ENCODE measurements at places on chromosomes 12 and 14. TPM values are rescaled to one million over a fixed set of nuclear protein-coding genes. Genes with fewer than 3 reads are reported as not detected.
A peak's percentile ranks its signal among the peaks of the same experiment; 100 is the strongest.

LAG3 gene
- total RNA-seq: not detected

TAC3 gene
- total RNA-seq: not detected

LMO3 gene
- 4.7 TPM for total RNA-seq

OR4Q2 gene
- not detected for total RNA-seq

ZNF839 gene
- total RNA-seq: 5.6 TPM

RBP5 gene
- not detected for total RNA-seq

DNA sequence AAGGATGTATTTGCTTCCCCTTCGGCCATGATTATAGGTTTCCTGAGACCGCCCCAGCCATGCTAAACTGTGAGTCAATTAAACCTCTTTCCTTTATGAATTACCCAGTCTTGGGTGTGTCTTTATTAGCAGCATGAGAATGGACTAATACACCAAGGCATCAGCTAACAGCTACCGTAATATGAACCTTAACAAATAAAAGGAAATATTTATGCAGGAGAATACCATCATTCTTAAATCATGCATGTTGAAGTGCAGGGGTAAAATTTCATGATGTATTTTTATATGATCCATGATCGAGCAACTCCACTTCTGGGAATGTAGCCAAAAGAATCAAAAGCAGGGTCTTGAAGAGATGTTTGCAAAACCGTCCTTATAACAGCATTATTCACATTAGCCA, 379.0 kb downstream of the NPAS3 start:
- no peak overlapping the region for H3K27ac ChIP-seq
- DNase-seq: no peak
- H3K4me3 ChIP-seq: no peak overlapping the region
- no peaks in the 10 kb centered on the region for H3K4me1 ChIP-seq
- H3K27me3 ChIP-seq: no peaks in the 10 kb centered on the region

- no peak for DNase-seq
- H3K27me3 ChIP-seq: no peaks in the 10 kb centered on the region
- no peaks in the 10 kb centered on the region for H3K36me3 ChIP-seq
- no peak overlapping the region for H3K4me3 ChIP-seq
- peaks cover 5% of the 10 kb centered on the region for H3K4me1 ChIP-seq
Observed at GRCh38 chr12:41923351-41923750, 221.3 kb downstream of the GXYLT1 start.

DNA sequence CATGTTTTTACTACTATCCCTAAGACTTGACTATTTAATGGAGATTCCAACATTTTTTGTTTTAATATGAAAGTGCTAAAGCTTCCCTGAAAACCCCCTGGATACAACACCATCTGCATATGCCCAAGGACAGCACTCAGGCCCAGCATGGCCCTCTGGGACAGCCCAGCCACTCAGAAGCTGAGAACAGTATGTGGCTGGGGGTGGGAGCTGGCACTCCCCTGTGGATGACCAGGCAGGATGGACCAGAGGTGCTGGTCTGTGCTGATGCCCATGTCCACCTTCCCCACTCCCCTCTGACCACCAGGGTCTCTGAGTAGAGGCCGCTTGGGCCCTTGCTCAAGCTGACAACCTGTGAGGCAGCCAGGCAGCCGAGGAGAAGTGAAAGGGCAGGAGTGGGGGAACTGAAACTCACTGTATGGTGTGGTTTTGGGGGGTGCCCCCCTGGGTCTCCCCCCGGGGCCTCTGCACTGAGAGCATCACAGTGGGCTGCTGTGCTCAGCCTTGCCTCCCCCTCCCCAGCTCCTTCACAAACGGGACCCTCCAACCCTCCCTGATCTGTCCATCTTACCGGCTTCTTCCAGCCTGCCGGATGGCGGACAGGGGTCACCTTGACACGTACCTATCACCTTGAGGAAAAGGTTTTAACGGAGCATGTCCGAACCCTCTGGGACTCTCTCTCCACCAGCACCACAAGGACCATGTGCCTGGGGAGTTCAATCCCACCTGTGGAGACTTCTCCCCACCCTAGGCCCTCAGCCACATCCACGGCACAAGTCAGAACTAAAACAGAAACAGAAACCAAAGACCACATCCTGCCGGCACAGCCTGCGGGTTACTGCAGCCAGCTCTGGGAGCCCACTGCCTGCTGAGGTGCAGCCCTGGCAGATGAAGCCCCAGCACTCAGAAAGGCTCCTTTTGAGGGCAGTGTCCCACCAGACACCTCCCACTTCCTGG, at the start of gene TMEM229B:
TMEM229B (minus strand) TSS at position 785 of the 957 bp plus-strand sequence. CDS start 14,798 bp downstream, outside the sequence.
- peak within 1 kb of the TSS; percentile 74 for H3K27ac ChIP-seq
- H3K27me3 ChIP-seq: no peaks in the 10 kb centered on the region
- H3K4me3 ChIP-seq: peak within 1 kb of the TSS; percentile 30
- H3K36me3 ChIP-seq: no peaks in the 10 kb centered on the region
- DNase-seq: peak; percentile 35

LHX5 gene
- total RNA-seq: not detected

DDX23 gene
- total RNA-seq: 38.5 TPM

GRCh38 chr12:82793751-82794281, 107.1 kb downstream of the TMTC2 start:
- H3K36me3 ChIP-seq: no peaks in the 10 kb centered on the region
- no peaks in the 10 kb centered on the region for H3K27me3 ChIP-seq
- no peaks in the 10 kb centered on the region for H3K4me1 ChIP-seq
- no peak overlapping the region for H3K4me3 ChIP-seq

DNA sequence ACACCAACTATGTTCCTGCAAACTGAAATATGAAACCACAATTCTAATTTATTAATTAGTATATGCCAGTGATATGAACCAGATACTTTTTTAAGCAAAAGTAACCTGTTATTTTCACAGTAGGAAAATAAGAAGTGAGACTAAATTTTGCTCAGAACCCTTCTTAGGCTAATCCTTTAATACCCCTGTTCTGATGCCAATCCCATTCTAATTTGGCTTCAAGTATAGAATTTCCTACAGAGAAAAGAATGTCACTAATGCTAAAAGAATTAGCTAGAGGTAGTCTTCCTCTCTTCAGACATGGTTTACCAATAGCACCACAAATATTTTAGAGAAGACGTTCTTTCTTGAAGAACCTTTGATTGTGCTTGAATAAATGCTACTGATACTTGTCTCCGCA, 758.4 kb downstream of the FLRT2 start:
- no peak overlapping the region for H3K4me3 ChIP-seq
- no peak overlapping the region for H3K27ac ChIP-seq
- DNase-seq: no peak
- H3K4me1 ChIP-seq: no peaks in the 10 kb centered on the region

- H3K4me3 ChIP-seq: peak within 1 kb of the TSS; percentile 89
- DNase-seq: peak; percentile 74
- H3K36me3 ChIP-seq: no peaks in the 10 kb centered on the region
- peaks cover 52% of the 10 kb centered on the region for H3K4me1 ChIP-seq
- H3K27me3 ChIP-seq: no peaks in the 10 kb centered on the region
Observed at GRCh38 chr14:76761136-76761959, at the start of gene VASH1. Gene VASH1 (plus strand): TSS chr14:76761468. CDS start chr14:76762822, 1,354 bp downstream.

ANKRD33 gene
- not detected for total RNA-seq

MDM2 gene
- total RNA-seq: 50.9 TPM

PNN gene
- 15.9 TPM for total RNA-seq

- H3K27ac ChIP-seq: no peak overlapping the region
- H3K4me1 ChIP-seq: no peaks in the 10 kb centered on the region
- H3K27me3 ChIP-seq: no peaks in the 10 kb centered on the region
- H3K4me3 ChIP-seq: no peak overlapping the region
- H3K36me3 ChIP-seq: peaks cover 12% of the 10 kb centered on the region
- DNase-seq: no peak
Observed at GRCh38 chr12:112514926-112515642, 96.3 kb downstream of the PTPN11 start.

PRKD1 gene
- 2.1 TPM for total RNA-seq

ARF6 gene
- 27.6 TPM for total RNA-seq

- H3K27ac ChIP-seq: no peak overlapping the region
- peaks cover 14% of the 10 kb centered on the region for H3K27me3 ChIP-seq
- no peak overlapping the region for H3K4me3 ChIP-seq
- H3K36me3 ChIP-seq: no peaks in the 10 kb centered on the region
- no peaks in the 10 kb centered on the region for H3K4me1 ChIP-seq
Observed at GRCh38 chr14:105537580-105538474, 11.4 kb downstream of the TMEM121 start.

DNA sequence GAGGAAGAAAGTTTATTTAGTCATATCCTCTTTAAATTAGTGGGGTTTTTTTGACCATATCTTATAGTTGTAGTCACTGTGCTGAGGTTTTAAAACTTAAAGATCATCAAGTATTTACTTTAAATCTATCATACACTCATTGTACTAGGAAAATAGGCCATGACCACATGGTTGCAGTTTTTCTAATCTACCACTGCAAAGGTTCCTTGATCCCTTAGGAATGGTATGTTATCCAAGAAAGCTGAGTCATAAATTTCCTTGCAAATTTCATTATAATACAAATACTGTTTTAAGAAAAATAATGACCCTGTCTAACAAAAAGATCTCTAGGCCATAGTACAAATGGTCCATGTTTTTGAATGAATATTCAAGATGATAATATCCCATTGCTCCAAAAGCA, 74.7 kb downstream of the DBX2 start:
- no peak overlapping the region for H3K4me3 ChIP-seq
- H3K27me3 ChIP-seq: no peaks in the 10 kb centered on the region

EID3 gene
- 4.0 TPM for total RNA-seq

- DNase-seq: no peak
- no peaks in the 10 kb centered on the region for H3K27me3 ChIP-seq
- H3K36me3 ChIP-seq: no peaks in the 10 kb centered on the region
- H3K4me1 ChIP-seq: no peaks in the 10 kb centered on the region
Observed at GRCh38 chr14:85002846-85003245, 527.1 kb upstream of the FLRT2 start.

GRCh38 chr12:46387670-46388069, 15.1 kb upstream of the SLC38A2 start:
- peaks cover 22% of the 10 kb centered on the region for H3K4me1 ChIP-seq
- no peaks in the 10 kb centered on the region for H3K36me3 ChIP-seq
- no peaks in the 10 kb centered on the region for H3K27me3 ChIP-seq
- H3K27ac ChIP-seq: peak overlapping the region; percentile 61

GRCh38 chr12:40730281-40730680, 38.0 kb downstream of the CNTN1 start:
- no peak for DNase-seq
- H3K4me1 ChIP-seq: no peaks in the 10 kb centered on the region
- no peaks in the 10 kb centered on the region for H3K27me3 ChIP-seq
- no peaks in the 10 kb centered on the region for H3K36me3 ChIP-seq
- no peak overlapping the region for H3K27ac ChIP-seq
- no peak overlapping the region for H3K4me3 ChIP-seq

PPM1H gene
- 4.9 TPM for total RNA-seq

DNA sequence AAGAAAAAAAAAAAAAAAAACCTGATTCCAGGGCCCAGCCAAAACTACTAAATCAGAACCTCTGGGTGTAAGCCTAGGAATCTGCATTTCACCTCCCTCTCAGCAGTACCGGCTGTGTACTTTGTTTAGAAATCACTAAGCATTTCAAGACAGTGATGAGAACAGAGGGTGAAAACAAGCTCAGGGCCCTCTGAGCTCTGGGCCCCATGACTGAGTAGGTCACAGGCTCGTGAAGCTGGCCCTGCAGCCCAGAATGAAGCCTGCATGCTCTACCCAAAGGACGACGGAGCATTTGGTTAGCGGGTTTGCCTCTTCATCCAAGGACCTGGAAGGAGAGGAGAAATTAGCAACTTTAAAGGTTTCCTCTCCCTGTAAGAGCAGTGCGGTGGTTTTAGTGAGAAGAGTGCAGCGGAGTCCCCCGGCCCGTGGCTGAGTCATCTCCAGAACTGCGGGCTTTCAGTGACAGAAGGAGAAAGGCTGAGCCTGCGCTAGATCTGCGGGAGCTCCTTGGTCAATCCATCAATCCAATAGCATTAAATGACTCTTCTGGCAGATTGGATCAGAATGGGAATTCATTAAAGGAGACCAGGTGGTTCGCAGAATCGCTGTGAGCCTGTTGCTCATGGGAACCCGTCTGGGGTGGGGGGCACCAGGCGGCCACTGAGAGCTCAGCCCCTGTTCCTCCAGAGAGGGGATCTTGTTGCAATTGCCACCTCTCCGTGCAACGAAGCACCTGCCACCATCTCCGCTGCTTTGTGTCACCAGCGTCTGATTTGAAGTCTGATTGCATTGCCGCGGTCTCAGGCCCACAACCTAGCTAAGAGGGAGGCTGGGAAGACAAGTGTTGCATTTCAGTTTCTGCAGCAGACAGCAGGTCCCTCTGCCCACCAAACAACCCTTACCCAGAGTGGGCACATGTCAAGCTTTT, 7.3 kb downstream of the IL31 start:
- no peaks in the 10 kb centered on the region for H3K4me1 ChIP-seq
- DNase-seq: no peak
- H3K36me3 ChIP-seq: no peaks in the 10 kb centered on the region

BCL11B gene
- total RNA-seq: 0.05 TPM

DNA sequence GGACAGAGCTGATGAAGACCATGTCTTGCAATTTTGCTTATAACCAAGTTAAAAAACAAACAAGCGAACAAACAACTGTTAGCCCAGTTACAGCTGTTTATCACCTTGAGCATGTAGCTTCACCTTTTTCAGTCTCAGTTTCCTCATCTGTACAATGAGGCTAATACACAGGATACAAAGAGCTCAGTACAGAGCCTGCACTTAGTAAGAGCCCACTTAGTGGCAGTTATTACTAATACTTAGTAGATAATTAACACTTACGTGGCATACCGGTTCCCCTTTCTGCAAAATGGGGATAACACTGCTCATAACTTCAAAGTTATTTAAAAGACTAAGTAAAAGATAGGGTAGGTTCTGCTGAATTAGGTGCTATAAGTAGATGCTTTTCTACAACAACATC, 228.0 kb downstream of the MON2 start:
- no peak overlapping the region for H3K27ac ChIP-seq
- H3K36me3 ChIP-seq: no peaks in the 10 kb centered on the region
- no peaks in the 10 kb centered on the region for H3K27me3 ChIP-seq
- DNase-seq: no peak
- no peaks in the 10 kb centered on the region for H3K4me1 ChIP-seq

DNA sequence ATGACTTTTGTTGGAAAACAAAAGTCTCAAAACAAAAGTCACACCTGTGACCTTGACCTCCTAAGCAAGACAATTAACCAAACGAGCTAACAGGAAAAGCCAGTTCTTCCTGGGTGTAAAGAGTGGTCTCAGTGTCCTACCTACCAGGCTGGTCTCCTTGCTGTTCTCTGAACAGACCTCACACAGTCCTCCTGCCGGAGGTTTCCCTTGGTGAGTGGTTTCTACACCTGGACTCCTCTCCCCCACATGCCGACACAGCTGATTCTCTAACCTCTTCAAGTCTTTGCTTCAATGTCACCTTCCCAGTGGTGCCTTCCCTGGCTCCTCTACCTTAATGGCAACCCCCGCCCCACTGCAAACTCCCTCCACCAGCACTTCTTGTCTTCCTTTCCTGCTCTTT, 238.6 kb downstream of the ZFP36L1 start:
- no peak overlapping the region for H3K4me3 ChIP-seq
- peaks cover 61% of the 10 kb centered on the region for H3K4me1 ChIP-seq
- no peaks in the 10 kb centered on the region for H3K36me3 ChIP-seq
- DNase-seq: no peak

DNA sequence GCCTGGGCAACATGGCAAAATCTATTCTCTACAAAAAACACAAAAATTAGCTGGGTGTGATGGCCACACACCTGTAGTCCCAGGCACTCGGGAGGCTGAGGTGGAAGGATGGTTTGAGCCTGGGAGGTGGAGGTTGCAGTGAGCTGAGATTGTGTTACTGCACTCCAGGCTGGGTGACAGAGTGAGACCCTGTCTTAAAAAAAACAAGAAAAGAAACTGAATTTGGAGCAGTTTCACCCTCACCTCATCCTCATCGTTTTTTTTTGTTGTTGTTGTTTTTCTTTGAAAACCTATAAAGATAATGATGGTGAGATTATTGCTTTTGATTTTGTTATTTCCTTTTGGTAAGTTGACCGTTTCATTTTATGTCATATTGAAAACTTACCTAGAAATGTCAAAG, 60.7 kb downstream of the SLC38A6 start:
- no peaks in the 10 kb centered on the region for H3K4me1 ChIP-seq
- no peak overlapping the region for H3K27ac ChIP-seq
- H3K27me3 ChIP-seq: no peaks in the 10 kb centered on the region
- DNase-seq: no peak

C12orf54 gene
- total RNA-seq: not detected

RFX4 gene
- total RNA-seq: 0.09 TPM
